Effector CD4-positive, alpha-beta T cell (primary cell): ENCODE measurements at places on chromosomes 13 and 19.

GRCh38 chr19:52748336-52748950 is 13.6 kb upstream of the ZNF611 start:
- DNase-seq = no peak

- DNase-seq = peak; percentile 41
Observed at GRCh38 chr19:53903055-53903680, 5.9 kb upstream of the CACNG7 start.

- DNase-seq = no peak
Observed at GRCh38 chr13:58955546-58956385, 1208.0 kb downstream of the DIAPH3 start.

DNA sequence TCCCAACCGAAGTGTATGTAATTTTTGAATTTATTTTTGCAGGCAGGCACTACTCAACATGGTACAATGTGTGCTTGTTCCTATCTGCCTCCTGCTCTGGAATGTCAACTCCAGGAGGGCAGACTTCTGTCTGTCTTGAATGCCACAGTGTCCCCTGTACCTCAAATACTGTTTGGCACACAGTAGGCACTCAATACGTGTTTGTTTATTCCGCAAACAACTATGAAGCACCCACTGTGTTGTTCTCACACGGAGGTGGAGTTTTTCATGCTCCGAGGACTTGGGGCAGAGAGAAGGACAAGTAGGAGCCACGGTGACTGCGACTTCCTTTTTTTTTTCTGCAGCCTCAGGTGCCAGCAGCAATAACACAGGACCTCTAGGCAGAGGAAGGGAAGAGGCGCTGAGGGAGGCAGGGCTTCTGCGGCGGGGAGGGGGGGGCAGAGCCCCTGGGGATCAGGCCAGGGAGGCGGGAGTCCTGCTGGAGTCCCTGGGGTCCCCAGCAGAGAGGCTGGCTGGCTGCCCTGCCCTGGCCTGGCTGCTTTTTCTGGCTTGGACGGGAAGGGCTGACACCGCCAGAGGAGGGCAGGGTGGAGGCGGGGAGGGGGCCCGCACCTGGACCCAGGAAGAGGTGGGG is 29.3 kb upstream of the TNFAIP8L1 start:
- DNase-seq = no peak

- DNase-seq = no peak
Observed at GRCh38 chr19:2602391-2603181, 99.9 kb downstream of the GNG7 start.

GRCh38 chr13:49655906-49656305 is 27.6 kb downstream of the ARL11 start:
- no peak for DNase-seq
